Left ventricle myocardium inferior (tissue), 1 donor: ENCODE measurements at places on chromosomes 11 and 22.

DNA sequence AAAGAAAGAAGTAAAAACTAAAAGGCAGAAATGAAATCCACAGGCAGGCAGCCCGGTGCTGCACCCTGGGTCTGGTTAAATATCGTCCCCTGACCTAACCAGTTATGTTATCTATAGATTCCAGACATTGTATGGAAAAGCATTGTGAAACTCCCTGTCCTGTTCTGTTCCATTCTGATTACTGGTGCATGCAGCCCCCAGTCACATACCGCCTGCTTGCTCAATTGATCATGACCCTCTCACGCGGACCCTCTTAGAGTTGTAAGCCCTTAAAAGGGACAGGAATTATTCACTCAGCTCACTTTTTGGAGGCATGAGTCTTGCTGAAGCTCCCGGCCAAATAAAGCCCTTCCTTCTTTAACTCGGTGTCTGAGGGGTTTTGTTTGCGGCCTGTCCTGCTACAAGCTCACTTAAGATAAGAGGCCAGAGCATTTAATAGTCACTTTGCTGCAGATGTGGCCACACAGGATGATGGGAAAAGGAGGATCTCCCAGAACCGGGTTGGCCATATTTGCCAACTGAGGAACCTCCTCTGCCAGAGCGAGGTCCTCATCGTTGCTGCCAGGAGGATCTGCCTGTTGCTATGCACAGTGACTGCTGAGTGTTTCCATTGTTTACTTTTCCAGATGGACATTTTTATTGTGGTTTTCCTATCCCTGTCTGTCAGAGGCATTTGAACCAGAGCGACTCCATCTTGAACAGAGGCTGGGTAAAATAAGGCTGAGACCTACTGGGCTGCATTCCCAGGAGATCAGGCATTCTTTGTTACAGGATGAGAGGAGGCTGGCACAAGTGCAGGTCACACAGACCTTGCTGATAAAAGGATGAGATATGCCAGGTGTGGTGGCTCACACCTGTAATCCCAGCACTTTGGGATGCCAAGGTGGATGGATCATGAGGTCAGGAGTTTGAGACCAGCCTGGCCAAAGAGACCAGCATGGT is 10.2 kb downstream of the C11orf96 start:
- DNase-seq, result no peak

GRCh38 chr22:17966403-17966717 is 58.0 kb downstream of the MICAL3 start:
- DNase-seq, result no peak

DNA sequence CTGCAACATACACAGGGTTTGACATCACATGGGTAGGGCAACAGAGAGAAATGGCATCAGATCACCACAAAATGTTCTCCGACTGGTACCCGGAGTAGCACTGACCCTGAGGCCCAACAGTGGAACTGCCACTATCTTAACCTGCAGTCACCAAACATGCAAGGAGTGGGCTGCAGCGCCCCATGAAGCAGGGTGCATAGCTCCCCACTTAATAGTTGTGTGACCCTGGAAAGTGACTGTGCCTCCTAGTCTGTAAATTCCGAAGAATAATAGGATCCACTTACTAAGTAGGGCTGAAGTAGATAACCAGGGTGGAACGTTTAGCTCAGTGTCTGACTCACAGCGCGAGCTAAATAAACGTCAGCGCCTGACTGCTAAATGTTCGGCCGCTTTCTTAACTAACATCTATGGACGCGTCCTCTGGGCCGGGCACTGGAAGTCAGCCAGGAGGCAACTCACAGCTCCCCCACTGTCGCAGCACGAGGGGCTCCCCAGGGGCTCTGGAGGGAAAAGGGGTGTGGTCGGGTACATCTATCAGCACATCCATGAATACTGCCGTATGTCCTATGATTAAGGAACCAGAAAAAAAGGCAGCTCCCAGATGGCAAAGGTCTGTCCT is 777 bp downstream of the LTO1 start:
- DNase-seq, result no peak

GRCh38 chr11:120610111-120610510 is 98.6 kb downstream of the GRIK4 start:
- DNase-seq, result no peak

DNA sequence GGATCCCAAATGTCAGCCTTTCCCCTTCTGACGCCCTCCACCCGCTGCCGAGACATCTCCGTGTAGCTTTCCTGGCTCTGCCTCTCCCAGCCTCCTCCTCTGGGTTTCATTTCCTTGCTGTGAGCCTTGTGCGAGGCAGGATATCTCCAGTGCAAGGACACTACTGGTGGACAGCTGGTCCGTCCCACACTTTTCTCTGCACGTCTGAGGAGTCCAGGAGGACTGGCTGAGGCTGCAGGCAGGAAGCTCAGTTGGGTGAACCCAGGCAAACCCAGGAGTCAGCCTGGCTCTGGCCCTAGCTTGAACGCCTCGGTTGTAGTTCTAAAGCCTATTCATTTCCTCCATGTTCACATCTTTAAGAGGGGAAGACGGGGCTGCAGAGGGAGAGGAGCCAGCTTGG is 145.5 kb downstream of the ST3GAL4 start:
- DNase-seq, result no peak

GRCh38 chr22:20029550-20030225 is 8.8 kb downstream of the TANGO2 start:
- DNase-seq, result no peak

DNA sequence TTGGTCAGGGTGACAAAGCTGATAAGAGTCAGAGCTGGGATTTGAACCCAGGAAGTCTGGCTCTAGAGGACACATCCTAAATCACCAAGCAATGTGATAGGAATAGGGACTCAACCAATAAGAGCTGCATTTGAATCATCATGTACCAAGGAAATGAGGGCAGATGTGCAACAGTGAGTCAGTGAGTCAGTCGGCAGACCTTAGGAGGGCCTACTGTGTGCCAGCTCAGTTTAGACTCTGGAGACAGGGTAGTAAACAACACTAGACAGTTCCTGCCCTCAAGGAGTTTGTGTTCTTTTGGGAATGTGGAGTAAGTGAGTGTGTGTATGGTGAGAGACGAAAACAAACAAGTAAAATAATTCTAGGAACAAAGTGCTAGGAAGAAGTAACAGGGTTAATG is 11.2 kb downstream of the IL10RA start:
- no peak for DNase-seq

- DNase-seq, result no peak
These were observed 88.6 kb upstream of the B3GAT1 start for GRCh38 chr11:134500621-134501020.

DNA sequence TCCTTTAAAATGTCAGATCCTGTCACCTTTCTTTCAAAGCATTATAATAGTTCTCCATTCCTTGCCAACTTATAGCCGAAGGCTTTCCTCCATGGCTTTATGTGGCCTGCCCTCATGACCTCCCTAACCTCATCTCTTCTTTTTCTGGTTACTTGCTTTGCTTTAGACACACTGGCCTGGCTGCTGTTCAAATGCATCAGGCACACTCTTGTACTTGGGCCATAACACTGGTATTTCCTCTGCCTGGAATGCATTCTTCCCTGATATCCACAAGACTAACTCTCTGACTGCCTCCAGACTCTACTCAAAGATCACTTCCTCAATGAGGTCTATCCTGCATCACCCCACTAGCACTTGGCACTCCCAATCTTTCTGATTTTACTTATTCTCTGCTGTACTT is 710.3 kb downstream of the KCNA4 start:
- DNase-seq, result no peak

DNA sequence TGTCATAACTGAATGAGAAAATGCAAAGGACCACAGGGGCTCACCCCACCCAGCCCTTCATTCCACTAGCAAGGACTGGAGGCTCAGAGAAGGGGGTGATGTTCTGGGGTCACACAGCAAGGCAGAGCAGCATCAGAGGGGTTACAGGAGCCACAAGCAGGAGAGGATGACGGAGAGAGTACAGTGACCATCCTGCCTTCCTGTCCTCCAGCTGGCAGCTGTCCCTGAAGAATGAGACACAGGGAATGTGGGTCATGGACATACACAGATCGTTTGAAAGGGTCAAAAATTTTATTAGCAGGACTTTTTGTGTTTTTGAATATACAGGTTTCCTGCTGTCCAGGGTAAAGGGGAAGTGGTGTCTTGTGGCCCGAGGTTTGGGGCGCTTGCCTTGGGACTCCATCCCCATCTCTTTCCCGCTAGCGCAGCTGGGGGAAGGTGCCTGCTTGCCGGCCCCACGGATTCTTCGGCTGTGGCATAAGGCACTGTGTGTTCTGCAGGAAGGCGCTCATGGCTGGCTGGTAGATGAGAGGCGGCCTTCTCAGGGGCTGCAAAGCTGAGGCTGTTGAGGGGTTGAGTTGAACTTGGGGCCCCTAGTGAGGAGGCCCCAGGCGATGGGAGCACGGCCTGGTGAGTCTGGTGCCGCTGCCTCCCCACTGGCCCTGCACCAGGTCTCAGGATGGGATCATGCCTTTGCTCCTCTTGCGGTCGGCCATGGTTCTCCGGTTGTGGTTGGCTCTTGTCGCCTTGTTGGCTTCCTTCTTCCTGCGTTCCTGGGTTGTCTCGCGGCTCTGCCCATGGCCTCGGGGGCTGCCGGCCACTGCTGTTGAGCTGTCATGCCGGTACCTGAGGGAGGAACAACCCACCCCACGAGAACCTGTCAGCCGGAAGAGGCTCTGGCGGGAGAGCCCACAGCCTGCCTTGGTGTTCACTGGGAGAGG is 21.4 kb downstream of the UQCR10 start:
- DNase-seq, result no peak

GRCh38 chr22:32326647-32327046 is 31.0 kb upstream of the RFPL3 start:
- DNase-seq, result no peak

- DNase-seq, result no peak
These were observed 8.5 kb downstream of the TRIM6 start for GRCh38 chr11:5604896-5605295.

DNA sequence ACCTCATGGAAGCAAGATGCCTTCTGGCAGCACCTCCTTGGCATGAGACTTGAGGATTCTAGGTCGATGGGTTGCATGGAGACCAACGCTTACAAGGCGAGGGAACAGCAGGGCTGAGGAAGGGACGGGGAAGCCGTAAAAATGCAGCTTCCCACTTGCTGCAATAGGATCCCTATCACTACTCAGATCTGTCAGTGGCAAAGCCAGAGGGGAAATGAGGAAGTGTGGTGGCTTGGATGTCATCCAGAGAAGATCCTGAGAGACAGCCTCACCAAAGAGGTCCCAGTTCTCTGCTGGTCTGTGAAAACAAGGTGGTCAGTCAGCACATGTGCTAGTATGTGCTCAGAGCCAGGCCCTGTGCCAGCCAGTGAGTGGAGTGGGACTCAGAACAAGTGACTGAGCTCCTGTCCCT is 22.2 kb downstream of the CYB5R2 start:
- no peak for DNase-seq

GRCh38 chr11:130189492-130190210 is 30.1 kb downstream of the ST14 start:
- DNase-seq, result no peak

- DNase-seq, result no peak
These were observed 151.7 kb downstream of the SWAP70 start for GRCh38 chr11:9815486-9816136.
